Stimulated activated naive CD8-positive, alpha-beta T cell treated with anti-CD3 and anti-CD28 coated beads, Interleukin-15, amount 100 ng/mL, for 72 hours (primary cell): ENCODE measurements at places on chromosomes 2 and 18.

DNA sequence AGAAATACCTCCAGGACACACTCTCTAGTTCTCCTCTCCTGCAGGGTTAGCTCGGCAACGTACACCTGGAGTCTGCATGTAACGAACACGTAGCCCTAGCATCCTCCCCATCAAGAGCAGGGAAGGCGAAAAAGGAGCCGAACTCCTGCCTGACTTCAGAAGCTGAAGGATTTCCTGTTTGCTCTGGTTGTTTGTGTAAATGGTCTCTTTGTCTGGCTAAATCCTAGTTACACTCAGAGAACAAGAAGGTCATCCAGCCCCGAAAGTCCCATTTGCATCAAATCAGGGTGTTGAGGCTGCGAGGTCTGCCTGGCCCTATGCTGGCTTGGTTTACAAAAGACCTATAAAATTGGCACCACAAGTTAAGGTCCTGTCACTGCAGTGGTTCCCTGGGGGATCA lies 66.4 kb upstream of the POMC start:
- DNase-seq, result no peak

DNA sequence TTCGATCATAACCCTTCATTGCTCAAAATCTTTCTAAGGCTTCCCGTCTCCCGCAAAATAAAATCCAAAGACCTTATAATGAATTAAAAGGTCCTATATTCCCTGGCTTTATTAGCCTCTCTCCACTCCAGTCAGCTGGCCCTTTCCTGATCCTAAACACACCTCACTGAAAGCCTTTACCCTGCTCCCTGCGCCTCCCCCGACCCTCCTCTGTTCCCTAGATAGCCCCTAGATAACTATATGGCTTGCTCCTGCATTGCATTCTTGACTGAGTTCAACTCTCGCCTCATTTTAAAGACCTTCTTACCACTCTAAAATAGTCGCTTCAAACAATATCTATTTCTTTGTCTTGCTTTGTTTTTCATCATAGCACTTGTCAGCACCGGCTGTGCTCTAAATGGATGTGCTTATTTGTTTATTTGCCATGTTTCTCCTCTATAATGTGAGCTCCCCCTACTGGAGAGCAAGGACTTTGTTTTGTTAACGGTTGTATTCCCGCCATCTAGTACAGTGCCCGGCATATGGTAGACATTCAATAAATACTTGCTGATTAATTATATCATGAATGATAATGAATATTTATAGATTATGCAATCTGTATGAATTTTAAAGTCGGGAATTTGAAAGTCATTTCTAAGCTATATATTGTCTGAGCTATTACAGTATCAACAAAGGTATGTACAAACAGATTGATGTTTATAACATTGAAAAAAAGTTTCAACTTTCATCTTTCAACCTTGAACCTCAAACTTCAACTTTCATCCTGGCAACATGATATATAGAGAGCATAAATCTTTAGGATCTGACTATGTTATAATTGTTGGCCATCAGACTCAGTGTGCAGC lies 32.4 kb upstream of the VIT start:
- DNase-seq, result peak; percentile 13

- DNase-seq, result no peak
These were observed 4.1 kb downstream of the BCL11A start for GRCh38 chr2:60549238-60549927.

GRCh38 chr18:50586710-50587109 lies 26.8 kb downstream of the MAPK4 start:
- DNase-seq, result no peak

GRCh38 chr18:54268751-54269150 lies 566 bp upstream of the POLI start:
- no peak for DNase-seq

GRCh38 chr2:34980689-34981088 lies 1374.9 kb upstream of the CRIM1 start:
- no peak for DNase-seq

- no peak for DNase-seq
These were observed 418.0 kb upstream of the ST6GAL2 start for GRCh38 chr2:107303964-107304363.

GRCh38 chr2:172427990-172428831 lies 825 bp downstream of the ITGA6 start:
- DNase-seq, result peak; percentile 57

DNA sequence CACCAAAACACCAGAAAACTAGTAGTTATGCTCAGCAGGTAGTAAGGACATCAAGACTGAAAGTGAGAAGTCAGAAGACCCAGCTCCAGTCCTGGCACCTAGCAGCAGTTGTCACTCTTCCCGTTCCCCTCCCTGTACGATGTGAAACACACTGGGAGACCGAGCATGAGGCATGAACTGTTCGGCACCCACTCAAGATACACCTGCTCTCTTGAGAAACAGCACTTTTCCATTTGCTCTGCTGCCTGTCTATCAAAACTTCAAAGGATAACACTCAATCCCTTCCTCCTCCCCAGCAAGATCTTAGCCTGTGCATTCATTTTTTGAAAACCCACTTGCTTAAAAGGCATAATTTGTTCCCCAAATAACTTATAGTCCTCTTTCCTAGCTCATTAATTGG lies 123.9 kb downstream of the PLEKHM3 start:
- no peak for DNase-seq
